Tibial artery (tissue), 4 donors: ENCODE measurements at places on chromosomes 2 and 18.

DNA sequence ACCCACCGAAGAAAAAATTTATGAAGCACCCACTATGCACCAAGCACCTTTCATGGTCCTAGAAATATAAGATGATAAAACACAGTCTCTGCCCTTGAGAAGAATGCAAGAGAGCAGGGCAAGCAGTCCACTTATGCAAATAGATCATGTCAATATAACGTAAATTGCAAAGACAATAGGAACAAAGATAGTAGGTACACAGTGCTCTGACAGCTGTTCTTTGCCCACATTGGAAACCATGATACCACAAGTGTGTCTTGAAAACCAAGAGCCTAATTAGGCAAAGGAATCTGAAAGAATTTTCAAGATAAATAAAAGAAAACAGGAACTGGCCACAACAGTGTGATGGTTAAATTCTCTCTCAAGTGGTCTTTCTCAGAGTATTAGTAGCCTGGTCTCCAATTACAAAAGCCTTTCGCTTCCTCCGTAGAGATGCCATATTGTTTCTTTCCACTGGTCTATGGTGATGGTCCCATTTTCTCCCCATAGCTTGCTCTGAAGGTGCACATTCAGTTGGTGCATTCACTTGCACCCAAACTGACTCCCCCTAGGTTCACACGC is 108.5 kb downstream of the VWC2L start:
- no peak for DNase-seq

DNA sequence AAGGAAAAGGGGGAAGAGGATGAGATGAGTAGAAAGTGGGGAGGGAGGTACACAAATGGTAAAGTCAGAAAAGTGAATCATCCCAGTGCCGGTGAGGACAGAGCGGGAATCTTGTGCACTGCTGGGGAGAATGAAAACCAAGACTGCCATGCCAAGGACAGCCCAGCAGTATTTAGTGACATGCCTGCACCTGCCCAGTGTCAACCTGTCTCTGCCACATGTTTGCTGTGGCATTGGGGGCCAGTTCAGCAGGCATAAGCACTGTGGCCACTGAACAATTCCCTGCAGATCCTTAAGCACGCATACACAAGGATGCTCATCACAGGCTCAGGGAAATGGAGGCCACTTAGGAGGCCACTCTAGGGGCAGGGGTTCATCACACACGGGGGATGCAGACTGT is 5.2 kb upstream of the KCNK3 start:
- no peak for DNase-seq

GRCh38 chr2:53210538-53210937 is 557.1 kb upstream of the CHAC2 start:
- no peak for DNase-seq

GRCh38 chr2:80078290-80079036 is 226.1 kb downstream of the LRRTM1 start:
- no peak for DNase-seq

DNA sequence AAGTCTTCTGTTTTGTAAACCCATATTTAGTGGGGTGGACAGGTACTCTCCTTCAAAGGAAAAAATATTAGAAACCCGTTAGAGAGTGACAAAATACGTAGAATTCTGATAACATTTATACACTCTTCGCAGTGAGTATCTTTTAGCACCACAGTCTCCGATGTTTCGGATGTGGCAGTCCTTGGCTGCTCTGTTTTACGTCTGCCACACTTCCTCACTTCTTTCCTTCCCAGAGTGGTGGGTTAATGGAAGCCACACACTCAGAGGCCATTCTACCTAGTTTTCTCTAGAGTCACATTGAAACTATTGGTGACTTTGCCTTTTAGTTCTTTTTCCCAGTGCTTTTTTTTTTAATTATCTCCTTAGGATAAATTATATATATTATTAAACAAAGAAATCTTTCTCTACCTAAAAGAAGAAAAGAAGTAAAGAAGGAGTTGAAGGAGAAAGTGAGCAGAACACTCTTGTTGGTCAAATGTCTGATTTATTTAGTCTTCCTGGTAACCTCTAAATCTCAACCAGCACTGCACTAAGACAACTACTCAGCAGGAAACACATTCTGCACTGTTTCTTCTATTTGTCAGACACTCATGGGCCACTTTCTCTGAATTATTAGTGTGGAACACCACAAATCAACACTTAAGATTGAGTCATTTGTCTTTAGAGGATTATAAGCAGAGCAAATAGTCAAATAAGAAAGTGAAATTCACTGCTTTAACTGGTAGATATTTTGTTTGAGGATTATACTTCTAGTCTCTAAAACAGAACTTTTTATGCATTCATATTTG is 451.3 kb upstream of the TMEFF2 start:
- DNase-seq = no peak

DNA sequence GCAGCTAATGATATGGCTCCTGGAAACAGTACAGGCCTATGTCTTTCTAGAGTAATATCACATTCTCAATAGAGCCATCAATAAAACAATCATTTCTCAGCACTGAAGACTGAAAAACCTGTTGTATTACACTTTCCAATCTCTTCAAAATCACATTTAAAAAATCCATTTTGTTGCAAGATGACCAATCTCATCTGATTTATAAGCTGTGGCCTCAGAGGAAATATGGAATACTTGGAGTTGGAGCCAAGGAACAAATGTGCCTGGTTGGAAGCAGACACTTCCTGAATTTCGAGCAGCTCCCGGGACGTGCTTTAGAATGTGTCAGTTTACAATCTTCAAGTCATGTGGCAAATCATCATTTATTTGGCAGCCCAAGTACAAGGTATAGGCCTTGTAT is 114.5 kb downstream of the ADCYAP1 start:
- DNase-seq = no peak

- no peak for DNase-seq
Observed at GRCh38 chr2:88832311-88832991, 141.0 kb downstream of the RPIA start.

GRCh38 chr2:185245216-185245615 is 493.4 kb upstream of the FSIP2 start:
- DNase-seq = no peak
